ENCODE measurements at places on chromosomes 5 and 9.

GRCh38 chr5:71666321-71666720, 52.8 kb upstream of the CARTPT start:
- DNase-seq: no peak

- DNase-seq: no peak
Measured at GRCh38 chr5:110969502-110969901, 102.0 kb upstream of the TSLP start.

GRCh38 chr9:33041432-33042188, 16.5 kb downstream of the DNAJA1 start:
- DNase-seq: no peak

- DNase-seq: no peak
Measured at GRCh38 chr5:143073766-143074165, 303.6 kb downstream of the ARHGAP26 start.

- no peak for DNase-seq
Measured at GRCh38 chr5:123976379-123977033, 464.5 kb downstream of the CSNK1G3 start.

GRCh38 chr9:68427216-68427977, 71.0 kb downstream of the PGM5 start:
- no peak for DNase-seq

DNA sequence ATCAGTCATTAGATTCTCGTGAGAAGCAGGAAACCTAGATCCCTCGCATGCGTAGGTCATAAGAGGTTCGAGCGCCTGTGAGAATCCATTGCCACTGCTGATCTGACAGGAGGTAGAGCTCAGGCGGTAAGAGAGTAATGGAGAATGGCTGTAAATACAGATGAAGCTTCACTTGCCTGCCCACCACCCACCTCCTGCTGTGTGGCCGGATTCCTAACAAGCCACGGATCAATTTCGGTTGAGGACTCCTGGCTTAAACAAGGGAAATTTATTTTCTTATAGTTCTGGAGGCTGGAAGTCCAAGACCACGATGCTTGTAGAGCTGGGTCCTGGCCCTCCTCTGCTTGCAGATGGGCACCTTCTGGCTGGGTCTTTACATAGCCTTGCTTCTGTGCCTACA, 200.4 kb downstream of the PCSK5 start:
- no peak for DNase-seq

- no peak for DNase-seq
Measured at GRCh38 chr5:171469326-171469725, 49.9 kb downstream of the FGF18 start.

DNA sequence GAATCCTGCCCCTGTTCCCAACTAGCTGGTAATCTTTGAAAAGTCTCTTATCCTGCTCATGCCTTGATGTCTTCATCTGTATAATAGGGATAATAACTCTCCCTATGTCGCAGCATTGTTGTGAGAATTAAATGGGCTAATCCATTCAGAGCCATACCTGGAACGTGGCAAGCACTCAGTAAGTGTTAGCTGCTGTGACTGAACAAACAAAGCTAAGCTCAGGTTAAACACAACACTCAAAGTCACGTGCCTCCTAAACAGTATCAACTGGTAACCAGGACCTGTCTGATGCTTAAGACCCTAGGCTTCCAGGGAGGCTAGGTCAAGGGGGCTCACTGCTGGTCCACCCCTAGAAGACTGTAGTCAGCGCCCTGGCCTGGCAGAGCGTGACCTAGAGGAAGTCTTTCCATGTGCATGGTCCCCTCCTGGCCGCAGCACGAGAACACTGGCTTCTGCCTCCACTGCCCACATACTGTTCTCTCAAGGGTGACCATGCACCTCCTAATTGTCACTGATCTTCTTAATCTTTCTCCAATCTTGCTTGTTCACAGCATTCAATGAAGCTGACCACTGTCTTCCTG, 211.1 kb downstream of the TTLL11 start:
- no peak for DNase-seq

- no peak for DNase-seq
Measured at GRCh38 chr9:18520416-18521047, 46.6 kb downstream of the ADAMTSL1 start.

DNA sequence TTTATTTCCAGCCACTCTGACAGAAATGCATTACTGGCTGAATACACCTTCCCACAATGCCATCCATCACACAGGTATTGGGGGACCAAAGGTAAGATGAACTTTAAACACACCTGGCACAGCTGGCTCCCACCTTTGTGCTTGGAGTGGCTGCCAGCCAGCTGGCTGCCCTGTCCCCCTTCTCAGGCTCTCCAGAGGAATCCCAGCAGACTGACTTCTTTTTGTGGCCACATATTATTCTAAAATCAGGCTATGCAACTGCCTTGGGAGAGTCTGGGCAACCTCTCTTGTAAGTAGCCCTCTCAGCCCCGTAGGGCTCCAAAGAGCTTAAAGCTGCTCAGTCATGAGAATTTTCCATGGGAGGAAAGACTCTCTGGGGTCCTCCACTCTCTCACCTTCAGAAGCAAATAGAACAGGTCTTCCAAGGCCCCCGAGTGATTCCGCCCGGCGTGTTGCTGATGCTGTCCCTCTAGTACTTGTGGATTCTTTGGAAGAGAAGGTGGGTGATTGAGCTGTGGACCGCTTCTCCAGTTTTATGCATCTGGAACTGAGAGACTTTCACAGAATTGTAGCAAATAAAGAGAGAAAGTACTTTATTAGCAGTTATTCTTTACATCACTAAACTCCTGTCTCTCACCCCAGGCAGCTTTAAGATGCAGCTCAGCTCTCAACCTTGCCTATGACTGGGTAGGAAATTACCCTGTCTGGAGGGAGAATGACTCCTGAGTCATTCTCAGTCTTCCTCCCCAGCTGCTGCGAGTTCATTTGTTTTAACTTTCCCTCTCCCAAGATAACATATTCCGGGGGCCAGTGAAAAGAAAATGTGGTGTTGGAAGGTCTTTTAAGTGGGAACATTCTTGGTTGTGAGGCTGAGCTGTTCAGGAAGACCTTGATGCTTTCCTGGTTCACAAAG, 159.4 kb upstream of the PITX1 start:
- no peak for DNase-seq

- no peak for DNase-seq
Measured at GRCh38 chr5:118791926-118792734, 196.2 kb downstream of the DTWD2 start.

DNA sequence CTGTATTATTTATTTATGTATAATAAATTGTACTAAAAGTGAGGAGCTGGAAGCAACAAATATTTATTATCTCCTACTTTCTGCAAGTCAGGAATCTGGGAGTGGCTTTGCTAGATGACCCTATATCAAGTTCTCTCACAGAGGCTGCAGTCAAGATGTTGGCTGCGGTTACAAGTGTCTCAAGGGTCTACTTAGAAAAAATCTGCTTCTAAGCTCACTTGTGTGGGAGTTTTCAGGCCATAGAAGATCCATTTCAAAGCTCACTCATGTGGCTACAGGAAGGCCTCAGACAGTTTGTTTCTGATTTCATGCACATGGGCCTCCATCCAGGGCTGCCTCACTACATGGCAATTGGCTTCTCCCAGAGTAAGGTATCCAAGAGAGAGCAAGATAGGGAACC, 551.1 kb downstream of the CAAP1 start:
- no peak for DNase-seq

DNA sequence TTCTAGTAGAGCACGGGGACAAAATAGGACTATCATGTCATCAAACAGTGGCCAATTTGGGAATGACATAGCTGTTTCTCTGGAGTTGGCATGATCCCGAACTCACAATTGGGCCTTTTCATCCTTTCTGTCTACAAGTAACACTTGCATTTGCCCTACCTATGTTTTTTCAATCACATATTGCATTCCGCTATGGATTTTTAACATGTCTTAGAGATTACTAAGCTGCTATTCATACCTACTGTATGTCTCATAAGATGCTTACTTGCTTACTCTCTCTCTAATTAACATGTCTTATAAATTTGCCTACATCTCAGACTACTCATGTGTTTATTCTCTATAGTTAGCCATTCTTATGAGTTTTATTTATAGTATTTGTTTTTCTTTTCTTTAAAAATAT, 341.2 kb upstream of the CTNND2 start:
- no peak for DNase-seq

GRCh38 chr9:32486839-32487562, 39.0 kb downstream of the RIGI start:
- DNase-seq: no peak

- DNase-seq: no peak
Measured at GRCh38 chr5:78504704-78505677, 143.6 kb downstream of the LHFPL2 start.

DNA sequence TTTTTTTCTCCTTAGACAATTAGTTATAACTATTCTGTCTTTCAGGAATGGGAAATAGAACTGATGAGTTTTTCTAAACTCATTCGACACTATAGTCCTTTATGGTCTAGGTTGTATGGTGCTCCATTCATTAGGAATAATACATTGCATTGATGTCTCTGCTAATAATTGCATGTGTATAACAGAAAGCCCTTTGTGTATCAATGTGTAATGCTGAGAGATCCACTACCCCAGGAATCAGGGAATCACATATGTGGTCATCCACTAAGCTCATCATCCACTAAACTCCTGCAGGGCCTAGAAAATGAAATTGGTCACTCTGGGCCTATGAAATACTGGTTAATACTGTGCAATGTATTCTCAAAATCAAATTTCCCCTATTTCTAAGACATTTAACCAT, 242.0 kb upstream of the CDH18 start:
- no peak for DNase-seq

GRCh38 chr9:5515261-5515650, 4.9 kb downstream of the PDCD1LG2 start:
- DNase-seq: no peak

GRCh38 chr9:82560036-82560435, 502.9 kb downstream of the RASEF start:
- no peak for DNase-seq

GRCh38 chr5:109328626-109329025, 81.1 kb downstream of the PJA2 start:
- DNase-seq: no peak

DNA sequence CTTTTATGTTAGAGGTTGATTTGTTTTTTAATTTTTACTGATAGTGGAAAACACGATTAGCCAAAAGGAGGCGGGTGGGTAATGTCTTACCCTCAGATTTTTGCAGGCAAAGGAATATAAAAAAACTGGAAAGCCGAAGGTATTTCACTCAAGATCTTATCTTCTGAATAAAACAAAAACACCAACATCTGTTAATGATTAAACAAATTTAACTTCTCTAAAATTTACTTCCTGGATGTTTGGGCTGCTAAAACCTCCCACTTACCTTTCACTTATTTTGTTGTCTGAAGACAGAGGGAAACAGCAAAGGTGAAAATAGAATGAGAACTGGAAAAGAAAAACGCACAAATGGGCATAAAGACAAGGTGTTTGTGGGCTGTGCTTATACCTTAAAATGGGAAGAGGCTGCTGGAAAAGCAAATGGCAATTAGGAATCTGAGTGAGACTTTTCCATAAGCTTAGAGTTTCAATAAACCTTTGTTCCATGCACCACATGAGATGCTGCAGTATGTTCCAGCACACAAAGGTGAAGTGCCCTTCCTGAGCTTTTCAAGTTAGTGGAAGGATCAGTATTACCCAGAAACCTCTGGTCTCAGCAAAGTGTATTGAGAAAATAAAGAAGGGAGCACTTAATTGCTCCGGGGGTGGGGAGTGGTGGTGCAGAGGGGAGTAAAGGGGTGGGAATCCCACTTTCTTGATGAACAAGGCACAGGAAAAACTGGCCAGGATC, 298.3 kb downstream of the BNC2 start:
- no peak for DNase-seq

- no peak for DNase-seq
Measured at GRCh38 chr5:115599924-115600323, 2.4 kb downstream of the TICAM2 start.

- no peak for DNase-seq
Measured at GRCh38 chr9:73129941-73130685, 21.6 kb upstream of the ANXA1 start.

DNA sequence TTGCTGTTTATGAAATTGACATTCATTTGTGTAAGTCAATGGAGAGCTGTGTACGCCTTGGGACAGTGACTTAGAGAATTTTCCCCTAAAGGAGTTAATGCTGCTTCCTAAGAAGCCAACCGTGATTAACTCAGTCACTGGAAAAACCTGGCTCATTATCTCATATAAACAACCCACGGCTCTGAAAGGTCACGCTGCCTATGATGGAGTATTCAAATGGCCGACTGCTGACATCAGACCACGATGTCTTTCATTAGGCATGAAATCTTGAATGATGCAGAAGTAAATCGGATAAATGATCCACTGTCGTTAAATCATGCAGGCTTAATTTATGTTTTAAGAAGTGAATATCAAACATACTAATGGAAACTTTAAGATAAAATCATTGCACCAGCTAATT, 603.7 kb downstream of the RAB3C start:
- no peak for DNase-seq

DNA sequence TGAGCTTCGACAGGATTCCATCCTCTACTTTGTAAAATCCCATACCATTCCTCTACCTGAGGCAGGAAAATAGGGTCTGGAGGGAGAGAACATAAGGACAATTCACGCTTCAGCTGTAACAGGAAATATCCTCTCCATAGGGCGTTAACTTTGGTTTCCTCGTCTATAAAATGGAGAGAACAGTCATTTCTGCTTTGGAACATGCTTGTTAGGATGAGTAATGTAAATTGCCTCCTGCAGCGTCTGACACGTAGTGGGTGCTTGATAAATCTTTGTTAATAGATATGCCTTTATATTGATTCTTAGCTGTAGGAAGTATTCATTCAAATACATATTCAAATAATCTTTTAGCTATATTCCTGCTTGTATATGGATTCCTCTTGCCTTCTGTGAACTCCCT, 711 bp upstream of the SUB1 start:
- no peak for DNase-seq

GRCh38 chr5:113507601-113508000, 5.9 kb upstream of the YTHDC2 start:
- DNase-seq: no peak
